ENCODE measurements at places on chromosomes 1 and 21.

- DNase-seq: no peak
Measured at GRCh38 chr1:37599940-37600339, 4.2 kb upstream of the GNL2 start.

DNA sequence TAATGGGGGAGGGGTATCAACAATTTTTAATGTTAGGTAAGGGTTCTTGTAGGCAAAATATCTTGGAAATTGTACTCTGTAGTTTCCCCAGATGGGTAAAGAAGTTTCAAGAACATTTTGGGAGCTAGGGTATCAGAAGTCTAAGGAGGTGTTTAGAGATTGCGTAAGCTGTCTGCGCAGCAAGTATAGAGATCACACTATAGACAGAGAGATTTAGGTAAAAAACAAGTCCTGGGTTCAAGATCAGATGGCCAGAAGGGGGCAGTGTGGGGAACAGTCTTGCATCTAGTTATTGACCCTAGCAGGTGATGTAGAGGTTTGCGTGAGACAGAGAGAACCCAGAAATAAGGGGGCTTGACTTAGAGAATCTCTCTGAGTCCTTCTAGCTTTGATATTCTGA, 80.8 kb downstream of the S1PR1 start:
- no peak for DNase-seq

DNA sequence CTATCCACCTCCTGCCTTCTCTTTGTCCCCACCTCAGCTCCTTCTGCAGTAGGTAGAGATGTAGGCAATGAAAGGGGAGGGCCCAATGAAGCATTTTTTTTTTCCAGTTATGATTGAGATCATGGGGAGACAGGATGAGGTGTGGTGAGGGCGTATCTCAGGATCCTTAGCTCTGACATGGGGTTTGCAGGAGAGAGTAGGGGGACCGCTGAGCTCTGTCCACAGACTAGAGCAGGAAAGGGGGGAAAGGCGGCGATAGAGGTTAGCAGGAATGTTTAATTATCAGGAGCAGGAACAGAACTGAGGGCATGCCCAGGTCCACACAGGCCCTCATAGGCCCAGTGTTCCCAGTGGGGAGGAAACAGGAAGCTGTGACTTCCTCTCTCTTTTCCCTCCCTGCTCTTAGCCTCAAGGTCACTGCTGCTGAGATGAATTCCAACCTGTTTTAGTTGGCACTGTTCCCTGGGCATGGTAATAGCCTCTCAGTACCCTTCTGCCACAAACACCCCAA, 901 bp upstream of the RXFP4 start:
- no peak for DNase-seq

- DNase-seq: no peak
Measured at GRCh38 chr1:85158910-85159309, 41.9 kb downstream of the SYDE2 start.

DNA sequence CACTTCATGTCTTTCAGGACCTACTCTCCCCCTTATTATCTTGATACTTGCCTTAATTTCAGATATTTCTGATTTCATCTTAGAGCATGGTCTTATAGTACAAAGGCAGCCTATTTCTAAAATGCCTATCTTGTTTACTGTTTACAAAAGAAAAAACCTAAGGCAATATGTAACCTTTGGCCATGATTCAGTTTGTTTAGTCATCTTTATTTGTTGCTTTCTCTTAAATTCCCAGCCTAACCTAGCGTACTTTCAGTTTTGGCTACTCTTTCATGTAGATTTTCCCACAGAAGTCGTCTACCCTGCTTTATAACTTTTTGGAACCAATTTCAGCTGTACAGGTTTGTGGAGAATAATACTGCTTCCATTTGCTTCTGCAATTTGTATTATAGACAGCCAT, 81.8 kb downstream of the KIF1B start:
- no peak for DNase-seq

DNA sequence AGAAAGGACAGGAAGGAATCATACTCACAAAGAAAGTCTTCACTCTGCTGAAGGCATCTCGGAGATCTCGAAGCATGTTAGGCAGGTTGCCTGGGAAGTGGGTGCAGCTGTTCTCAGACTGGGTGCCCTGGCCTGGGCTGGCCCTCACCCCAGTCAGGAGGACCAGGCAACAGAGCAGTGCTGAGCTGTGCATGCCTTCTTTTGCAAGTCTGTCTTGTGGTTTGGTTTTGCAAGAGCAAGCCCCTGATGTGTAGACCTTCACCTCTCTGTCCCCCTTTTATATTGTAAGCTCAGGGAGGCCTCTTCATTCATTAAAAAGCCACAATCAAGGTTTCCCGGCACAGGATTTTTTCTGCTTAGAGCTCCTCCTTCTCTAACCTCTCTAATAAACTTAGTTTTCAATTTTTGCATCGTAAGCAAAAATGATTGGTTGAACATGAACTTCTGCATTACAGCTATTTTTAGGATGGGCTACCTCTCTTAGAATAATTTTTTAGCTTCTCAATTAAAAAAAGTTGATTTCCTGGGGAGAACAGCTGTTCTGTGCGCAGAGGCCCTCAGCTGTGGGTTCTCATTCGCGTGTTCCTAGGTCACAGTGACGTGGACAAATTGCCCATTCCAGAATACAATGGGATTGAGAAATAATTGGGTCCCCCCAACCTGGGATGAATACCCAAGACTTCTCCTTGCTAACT, at the start of gene IL10:
TSS of gene IL10 (minus strand) at position 252 of the 695 bp plus-strand sequence. CDS start at position 193, 59 bp downstream.
- no peak for DNase-seq

DNA sequence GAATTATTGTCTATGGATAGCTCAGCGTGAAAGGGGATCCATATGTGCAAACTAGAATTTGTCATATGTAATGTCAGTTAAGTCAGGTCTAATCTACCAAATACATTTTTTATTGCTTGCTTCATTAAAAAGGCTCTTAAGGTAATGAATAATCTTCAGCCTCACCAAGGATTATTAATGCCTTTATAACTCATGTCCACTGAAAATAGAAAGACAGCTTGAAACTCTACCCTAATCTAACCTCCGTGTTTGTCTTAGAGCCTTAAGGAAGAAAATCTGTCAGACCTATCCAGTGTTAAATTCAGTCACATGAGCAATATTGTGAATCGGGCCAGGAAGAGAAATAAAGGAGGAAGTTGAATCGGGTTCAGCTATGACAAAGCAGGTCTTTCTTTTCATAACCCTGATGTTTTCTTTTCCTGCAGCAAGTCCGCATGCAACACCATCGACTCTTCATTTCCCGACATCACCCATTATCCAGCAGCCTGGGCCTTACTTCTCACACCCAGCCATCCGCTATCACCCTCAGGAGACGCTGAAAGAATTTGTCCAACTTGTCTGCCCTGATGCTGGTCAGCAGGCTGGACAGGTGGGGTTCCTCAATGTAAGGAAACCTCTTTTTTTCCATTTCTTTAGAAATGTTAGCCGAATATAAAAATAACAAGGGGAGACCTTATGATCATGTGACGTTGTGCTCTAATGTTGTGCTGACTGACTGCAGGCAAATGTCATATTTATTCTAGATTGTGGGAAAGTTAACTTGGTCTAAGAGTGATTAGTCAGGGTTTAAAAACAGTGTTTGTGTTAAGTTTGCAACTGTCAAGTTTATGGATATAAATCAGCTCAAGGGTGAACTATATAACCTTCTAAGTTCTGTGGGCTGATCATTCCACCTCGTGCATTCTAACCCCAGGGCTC, 321.0 kb downstream of the TM2D1 start:
- DNase-seq: no peak

DNA sequence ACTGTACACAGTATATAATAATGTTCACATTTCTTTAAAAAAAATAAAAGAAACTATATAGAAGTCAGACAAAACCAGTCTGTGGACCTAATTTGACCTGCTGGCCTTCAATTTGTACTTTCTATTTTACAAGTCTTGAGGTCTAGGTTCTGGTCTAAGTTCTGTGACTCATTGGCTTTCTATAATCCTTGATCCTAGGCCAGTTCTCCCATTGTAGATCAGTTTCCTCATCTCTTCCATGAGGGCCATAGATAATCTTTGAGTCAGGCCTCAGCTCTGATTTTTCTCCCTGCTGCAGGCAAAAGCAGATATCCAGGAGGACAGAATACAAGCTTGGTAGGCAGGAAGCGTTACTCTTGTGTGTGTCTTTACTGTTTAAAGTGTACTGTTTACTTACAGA, 603.7 kb upstream of the CAMK1G start:
- DNase-seq: no peak

- DNase-seq: peak; percentile 39
Measured at GRCh38 chr1:2523191-2523890, 3.1 kb downstream of the PANK4 start.

DNA sequence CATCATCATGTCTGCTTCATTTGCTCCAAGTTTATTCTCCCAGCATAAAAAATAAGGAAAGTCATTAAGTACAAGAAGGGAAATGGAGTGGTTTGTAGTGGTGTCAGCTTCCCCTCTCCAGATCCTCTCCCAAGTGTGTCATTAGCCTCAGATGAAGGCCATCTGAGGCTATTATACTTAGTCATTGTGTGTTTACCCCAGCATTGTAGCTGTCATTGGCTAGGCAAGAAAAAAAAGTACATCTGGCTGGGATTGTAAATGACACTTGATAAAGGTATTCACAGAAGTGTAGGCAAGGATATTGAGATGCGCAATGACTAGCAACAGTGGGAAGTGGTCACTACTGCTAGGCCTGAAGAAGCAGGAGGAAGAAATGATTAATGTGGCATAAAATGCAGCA, 316.9 kb upstream of the SGIP1 start:
- no peak for DNase-seq

DNA sequence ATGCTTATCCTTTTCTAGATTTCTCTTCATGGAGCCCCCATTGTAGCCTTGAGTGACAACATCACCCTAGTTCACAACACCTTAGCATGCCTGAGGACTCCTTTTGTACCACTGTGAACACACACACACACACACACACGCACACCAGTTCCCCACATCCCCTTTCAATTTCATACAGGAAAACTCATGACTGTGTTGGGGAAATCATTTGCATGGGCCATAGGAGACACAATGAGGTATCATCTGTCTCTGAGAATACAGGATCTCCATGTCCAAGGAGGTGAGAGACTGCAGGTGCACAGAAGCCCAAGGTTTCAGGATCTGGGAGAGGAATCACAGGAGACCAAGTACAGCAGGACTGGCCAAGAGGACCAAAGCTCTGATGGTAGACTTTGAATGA, 119.7 kb downstream of the TPTE start:
- DNase-seq: no peak

DNA sequence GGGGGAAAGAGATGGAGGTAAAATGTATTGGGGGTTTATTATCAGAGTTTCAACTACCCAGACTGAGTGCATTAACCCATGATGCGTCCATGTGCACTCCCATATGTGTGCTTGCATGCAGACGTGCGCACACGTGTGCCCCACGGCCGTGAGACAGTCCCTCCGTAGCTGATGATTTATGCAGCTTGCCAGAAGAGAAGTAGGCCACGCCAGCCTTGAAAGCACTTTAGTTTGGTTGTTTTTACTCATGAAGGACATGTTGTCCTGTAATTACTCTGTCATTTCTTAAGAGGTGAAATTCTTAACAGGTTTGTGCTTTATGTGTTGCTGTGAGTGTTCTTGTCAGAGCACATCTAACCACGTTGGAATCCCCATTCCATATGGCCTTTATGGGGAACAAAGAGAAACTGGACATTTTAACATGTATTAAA, 467.8 kb downstream of the LMO4 start:
- no peak for DNase-seq

DNA sequence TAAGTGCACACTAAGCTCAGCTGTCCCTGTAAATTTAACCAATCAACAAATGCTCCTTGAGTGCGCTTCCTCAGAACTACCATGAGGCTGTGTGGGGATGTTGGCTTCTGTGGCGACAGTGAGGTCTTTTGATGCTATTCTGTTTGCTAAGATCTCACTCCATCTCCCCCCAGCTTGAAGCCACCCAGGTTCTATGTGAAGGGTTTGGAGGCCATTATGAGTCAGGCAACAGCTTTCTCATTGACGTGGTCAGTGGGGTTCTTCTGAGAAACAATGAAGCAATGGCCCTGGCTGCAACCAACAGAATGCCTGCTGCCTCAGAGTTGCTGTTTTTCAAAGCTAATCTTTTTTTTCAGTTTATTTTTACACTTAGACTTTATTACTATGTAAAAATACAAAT, 205.5 kb downstream of the PTBP2 start:
- DNase-seq: no peak
